ENCODE measurements at places on chromosomes 2 and 18.
A peak's percentile ranks its signal among the peaks of the same experiment; 100 is the strongest.

DNA sequence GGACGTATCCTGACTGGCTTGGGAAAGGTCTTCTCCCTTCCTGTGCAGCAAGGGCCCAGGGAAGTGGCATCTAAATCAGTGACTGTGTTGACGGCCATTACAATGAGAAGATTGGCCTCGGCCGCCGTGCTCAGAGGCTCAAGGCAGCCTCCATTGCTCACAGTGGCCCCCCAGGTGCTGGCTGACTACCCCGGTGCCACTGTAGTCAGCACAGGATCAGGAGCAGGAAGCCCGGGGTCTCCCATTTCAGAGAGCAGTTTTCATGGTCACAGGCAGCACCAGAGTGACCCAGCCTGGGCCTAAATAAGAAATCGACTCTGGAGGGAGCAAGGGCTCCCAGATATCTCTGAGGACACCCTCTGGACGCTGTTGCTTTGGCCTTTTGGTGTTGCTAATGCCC is 219.4 kb upstream of the ARL4C start:
- no peak for DNase-seq

DNA sequence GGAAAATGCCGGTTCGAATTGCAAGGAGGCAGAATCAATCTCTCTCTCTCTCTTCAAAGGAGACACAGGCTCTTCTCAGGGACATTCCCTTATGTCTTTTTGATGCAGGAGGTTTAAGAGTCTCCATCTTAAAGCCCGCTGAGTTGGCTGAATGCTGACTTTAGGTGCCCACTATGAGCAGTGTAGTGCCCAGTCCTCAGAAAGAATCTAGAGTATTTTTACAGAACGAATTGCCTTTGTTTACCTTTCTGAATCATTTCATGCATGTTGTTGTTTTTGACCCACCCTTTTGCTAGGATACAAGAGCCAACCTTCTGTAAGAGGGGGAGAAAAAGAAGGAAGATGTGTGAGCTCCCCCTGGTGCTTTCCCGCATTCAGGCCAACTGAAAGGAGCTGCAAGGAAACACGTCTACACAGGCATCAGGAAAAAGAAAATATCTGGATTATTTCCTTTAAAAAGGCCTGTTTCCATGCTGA is 193.5 kb upstream of the TCF4 start:
- DNase-seq, result no peak

- DNase-seq, result no peak
Measured at GRCh38 chr2:1590596-1591460, 153.5 kb downstream of the PXDN start.

DNA sequence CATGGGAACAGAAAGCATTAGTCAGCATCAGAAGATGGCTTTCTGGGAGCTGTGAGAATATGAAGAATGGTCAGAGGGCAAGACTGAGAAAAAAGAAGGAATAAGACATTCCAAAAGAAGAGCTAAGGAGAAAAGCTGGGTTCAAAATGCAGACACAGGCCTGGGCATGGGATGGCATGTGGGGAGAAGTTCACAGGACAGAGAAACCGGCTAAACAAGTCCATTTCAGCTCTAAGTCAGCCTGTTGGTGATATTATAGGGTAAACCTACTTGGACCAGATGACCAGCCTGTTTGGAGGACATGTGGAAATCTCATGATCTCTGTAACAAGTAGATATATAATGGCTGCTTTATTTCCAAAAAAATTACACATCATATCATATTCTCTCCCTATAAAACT is 91.7 kb upstream of the MEIS1 start:
- DNase-seq, result no peak

- no peak for DNase-seq
Measured at GRCh38 chr2:108417254-108417653, 31.8 kb upstream of the GCC2 start.

GRCh38 chr18:35029770-35030169 is 11.4 kb upstream of the MAPRE2 start:
- peak; percentile 32 for DNase-seq

DNA sequence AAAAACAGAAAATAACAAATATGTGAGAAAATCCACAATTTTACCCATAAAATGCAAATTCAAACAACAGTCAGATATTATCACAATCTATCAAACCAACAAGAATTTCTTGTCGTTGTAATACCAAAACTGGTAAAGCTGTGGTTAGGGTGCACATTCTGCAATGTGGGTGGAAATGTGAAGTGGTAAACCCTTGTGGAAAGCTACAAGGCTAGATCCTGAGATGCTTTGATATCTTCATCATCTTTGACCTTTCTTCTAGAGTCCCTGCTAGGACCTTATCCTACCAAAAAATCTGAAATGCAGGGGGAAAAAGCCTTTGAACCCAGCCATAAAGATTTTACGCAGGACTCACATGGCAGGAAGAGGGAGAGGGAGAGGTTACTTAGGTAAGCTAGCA is 17.2 kb upstream of the ATG16L1 start:
- no peak for DNase-seq

GRCh38 chr2:127149384-127149783 is 42.4 kb upstream of the BIN1 start:
- DNase-seq, result no peak

- DNase-seq, result peak; percentile 45
Measured at GRCh38 chr18:51151568-51152511, 45.6 kb downstream of the MEX3C start.

DNA sequence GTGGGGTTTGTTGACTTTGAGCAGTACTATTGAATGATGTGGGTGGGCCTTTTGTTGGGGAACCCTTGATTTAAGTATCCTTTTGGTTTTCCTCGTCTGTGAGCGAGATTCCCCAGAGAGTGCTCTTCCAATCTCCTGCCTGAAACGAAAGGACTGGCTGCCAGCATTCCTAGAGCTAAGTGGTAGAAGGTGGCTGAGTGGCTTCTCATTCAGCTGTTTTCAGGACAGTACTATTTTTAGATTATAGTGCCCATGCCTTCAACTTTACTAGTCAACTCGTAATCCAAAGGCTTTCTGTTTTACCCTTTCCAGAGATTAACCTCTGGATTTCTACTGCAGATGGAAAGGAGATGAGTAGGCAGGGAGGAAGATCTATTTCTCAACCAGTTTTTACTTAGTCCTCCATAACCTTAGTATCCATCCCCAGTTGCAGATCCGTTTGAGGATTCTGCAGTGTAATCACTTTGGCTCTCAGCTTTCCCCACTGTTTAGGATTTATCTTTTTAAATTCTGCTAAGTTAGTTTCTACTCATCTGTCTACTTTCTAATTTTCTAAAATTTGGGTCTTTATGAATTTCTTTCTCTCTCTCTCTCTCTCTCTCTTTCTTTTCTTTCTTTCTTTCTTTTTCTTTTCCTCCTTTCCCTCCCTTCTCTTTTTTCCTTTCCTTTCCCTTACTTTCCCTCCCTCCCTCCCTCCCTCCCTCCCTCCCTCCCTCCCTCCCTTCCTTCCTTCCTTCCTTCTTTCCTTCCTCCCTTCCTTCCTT is 9.2 kb downstream of the SLC4A1AP start:
- no peak for DNase-seq

GRCh38 chr18:31072175-31072574 is 29.6 kb upstream of the DSC3 start:
- DNase-seq, result no peak

GRCh38 chr2:231182513-231182899 is 15.9 kb upstream of the ARMC9 start:
- DNase-seq, result no peak

DNA sequence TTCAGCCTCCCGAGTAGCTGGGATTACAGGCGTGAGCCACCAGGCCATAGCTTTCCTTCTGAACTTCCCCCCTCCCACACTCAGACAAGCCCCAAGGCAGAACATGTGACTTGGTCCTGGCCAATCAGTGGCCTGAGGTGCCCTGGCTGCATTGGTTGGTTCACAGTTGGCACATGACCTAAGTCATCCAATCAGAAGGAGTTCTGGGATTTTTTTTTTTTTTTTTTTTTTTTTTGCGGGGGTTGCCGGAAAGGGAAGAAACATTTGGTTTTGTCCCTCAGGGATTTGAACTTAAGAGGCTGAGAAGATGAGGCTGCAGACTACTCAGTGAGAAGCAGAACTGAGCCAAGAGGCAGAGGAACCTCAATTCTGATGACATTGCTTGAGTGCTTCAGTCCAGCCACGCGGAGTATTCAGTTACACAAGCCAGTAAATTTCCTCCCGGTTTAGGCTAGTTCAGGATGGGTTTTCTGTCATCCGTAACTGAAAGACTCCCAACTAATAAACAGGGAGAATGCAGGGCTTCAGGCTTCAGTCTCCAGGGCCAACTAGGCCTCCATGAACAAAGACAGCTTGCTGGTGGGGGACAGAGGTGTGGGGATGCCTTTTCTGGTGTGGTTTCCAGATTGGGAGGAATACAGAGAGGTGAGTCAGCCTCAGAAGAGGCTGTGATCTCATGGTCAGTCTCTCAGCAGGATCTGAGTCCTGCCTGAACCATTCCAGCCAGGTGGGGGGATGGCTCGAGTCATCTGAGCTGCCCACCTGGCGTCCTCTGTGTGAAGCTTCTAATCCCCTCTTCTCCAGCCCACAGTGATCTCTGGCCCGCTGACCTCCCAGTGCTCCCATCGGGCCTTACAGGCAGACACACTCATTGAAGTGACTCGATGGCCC is 9.2 kb downstream of the PTMA start:
- DNase-seq, result no peak

DNA sequence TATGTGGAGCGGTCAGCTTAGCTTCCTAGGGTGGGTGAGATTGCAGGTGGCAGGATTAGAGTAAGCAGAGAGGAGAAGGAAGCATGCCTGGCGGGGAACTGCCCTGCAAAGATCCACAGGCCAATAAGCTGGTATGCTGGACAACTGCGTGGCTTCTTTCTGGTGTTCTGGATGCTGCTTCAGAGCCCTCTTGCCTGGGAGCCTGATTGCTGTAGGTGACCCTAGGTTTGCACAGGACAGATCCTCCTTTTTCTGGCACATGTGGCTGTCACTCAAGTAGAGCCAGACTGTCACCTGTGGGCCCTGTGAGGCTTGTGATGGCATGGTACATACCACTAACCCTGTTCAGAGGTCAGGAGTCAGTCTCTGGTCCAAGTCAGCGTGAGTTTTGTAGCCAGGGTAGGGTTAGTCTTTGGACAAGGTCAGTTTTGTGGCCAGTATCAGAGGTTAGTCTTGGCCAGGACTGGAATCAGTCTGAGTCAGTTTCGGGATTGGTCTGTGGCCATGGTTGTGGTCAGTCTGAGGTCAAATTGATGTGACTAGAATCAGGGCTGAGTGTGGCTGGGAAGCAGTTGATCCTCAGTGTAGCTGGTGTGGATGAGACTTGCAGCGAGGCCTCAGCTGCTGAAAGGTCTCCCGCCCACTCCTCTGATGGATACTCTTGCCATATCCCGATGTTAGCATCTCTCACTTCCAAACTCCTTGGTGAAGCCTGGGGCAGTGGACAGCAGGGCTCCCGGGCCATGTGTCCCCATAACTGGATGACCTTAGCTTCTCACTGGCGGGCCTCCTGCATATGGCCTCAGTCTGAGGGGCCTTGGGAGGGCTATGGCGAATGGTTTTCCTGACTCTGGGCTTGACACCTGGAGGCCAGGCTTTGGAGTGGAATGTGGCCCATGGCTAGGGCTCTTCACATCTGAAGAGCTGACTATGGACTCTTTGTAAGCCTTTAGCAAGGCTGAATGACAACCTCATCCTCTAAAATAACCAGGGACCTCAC is 260.5 kb downstream of the DYSF start:
- no peak for DNase-seq

DNA sequence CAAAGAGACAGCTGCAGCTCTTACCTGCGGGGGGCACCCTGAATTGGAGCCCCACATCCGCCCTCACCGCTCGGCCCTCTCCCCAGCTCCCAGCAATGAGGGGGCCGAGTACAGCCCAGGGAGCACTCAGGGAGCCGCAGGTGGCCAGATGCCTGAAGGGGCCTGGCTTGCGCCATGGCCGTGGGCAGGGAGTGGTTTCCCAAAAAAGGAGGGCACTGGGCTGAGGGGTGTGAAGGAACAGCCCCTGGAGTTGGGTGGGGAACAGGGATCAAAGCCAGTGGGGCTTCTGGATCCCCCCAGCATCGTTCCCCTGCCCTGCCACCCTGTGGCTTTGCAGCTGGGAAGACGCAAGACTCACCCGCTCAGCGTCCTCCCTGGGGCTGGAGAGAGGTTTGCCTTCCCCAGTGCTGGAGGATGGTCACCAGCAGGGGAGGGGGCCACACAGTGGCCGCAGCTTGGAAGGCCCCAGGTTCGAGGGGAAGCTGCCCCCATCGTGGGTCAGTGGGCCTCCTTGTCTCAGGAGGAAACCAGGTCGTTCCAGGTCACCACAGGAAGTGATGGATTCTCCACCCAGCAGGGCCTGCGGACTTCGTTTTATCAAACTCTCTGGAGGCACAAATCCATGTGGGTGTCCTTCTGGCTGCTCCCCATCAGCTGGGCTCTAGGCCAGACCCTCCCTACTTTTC is 68.2 kb upstream of the HPCAL1 start:
- no peak for DNase-seq

DNA sequence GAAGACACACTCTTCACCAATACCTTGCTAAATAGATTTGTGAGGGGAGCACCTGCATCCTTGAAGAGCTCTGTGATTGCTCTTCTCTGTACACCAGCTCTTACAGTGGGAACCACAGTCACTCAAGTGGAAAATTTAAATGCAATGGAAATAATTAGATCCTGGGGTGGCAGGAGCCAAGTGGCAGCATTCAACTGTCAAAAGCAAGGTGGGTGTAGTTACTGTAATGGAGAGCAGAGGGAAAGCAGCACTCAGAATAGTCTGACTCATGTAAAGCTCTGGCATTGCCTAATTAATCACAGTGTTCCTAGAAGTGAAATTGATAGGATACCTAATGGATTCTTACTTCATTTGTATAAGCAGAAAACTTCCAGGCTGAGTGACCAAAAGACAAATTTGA is 245.8 kb downstream of the KCNE4 start:
- no peak for DNase-seq

DNA sequence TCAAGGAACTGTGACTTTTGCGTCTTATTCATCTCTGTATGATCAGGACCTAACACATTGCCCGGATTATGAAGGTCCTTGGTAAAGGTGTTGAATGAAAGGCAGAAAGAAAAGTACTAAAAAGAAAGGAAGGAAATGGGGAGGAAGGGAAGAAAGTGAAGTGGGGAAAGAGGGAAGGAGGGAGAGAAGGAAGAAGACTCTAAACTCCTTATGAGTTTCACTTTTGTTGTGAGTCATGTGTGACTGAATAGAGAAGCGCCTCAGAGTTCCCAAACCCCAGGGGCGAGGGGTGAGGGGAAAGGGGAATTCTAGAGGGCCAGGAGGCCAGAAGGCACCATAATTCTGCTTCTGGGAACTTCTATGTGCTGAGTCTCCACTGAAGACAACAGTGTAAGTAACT is 30.9 kb upstream of the OSBPL6 start:
- no peak for DNase-seq

- DNase-seq, result no peak
Measured at GRCh38 chr2:74223941-74224770, 25.7 kb downstream of the MTHFD2 start.

GRCh38 chr2:62343206-62343605 is 147.3 kb downstream of the B3GNT2 start:
- DNase-seq, result no peak

- no peak for DNase-seq
Measured at GRCh38 chr2:22020091-22020742, 896.4 kb downstream of the TDRD15 start.

DNA sequence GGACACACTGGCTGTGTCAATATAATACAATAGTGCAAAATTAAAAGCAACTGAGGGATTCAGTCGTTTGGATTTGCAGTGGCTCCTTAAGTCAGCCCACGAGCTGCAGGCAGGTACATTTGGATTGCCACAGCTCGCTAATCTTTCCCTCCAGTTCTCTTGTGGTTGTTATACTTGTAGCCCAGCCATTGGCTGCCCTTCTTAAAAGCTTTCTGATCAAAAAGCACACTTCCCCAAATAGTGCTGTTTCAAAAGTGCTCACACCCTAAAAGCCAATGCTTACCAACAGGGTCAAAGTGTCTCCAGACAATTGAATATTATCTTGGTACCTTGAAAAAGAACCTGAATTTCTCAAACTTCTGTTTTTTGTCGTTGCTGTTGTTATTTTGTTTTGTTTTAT is 404.7 kb upstream of the FAM98A start:
- no peak for DNase-seq
